ENCODE measurements at places on chromosomes 3 and 15.

- DNase-seq = no peak
These were observed 185.3 kb downstream of the CACNA2D3 start for GRCh38 chr3:54307566-54308180.

DNA sequence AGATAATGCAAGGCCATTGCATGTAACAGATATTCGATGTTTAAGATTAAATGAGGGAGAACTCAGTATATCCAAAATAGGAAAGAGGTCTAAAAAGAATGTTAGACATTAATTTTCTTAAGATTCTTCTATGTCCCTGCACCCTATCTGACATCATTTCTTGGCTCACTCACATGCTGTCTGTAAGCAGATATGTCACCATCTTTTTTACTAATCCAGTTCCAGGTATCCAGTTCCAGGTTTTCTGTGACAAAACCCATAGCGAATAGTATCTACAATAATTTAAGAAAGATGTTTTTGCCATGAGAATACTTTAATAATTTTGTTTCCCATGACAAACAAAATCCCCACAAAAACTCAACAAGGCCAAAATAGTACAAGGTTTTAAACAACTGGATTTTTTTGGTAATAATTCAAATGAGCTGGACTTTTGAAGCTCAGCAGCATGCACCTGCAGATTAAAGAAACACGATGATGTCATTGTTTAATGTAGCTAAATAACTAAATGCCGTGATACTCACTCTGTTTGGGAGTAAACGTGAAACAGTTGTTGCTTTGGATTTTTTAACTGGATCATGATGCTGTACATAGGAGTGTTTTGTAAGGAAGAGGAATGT is 867.6 kb downstream of the EPHA3 start:
- no peak for DNase-seq

- peak; percentile 84 for DNase-seq
These were observed 40.7 kb downstream of the CYP11A1 start for GRCh38 chr15:74326746-74327145.

- no peak for DNase-seq
These were observed 43.0 kb downstream of the NLGN1 start for GRCh38 chr3:173440514-173440913.

- no peak for DNase-seq
These were observed 44.1 kb downstream of the RARB start for GRCh38 chr3:25472153-25472552.

All from right hindlimb (tissue), 1 donor.